A549 treated with ZK216348 at 1 μM for 4 hours (cell line): ENCODE measurements at places on chromosomes 6 and 20. TPM values are rescaled to one million over a fixed set of nuclear protein-coding genes. Genes with fewer than 3 reads are reported as not detected.

ESR1 gene
- not detected in 5 replicates for total RNA-seq

E2F1 gene
- 18.7 to 31.7 TPM (median 30.7 TPM) in 5 replicates for total RNA-seq

WFDC10B gene
- total RNA-seq, result not detected in 5 replicates

CLIC5 gene
- not detected in 5 replicates for total RNA-seq

RNF182 gene
- total RNA-seq, result 2.3 to 3.4 TPM (median 3.1 TPM) in 5 replicates

HSPA12B gene
- 0.35 to 0.65 TPM (median 0.45 TPM) in 5 replicates for total RNA-seq

IPCEF1 gene
- 0.03 TPM in 1 of 5 replicates, not detected in the others for total RNA-seq

NCOA3 gene
- total RNA-seq, result 39.2 to 63.5 TPM (median 50.0 TPM) in 5 replicates

FNDC11 gene
- 0.09 to 0.42 TPM (median 0.22 TPM) in 4 of 5 replicates, not detected in the other for total RNA-seq

C6orf163 gene
- total RNA-seq, result 0.12 to 0.44 TPM (median 0.15 TPM) in 3 of 5 replicates, not detected in the others

FAM50B gene
- 3.1 to 7.7 TPM (median 7.0 TPM) in 5 replicates for total RNA-seq

KCNQ5 gene
- 1.2 to 1.8 TPM (median 1.5 TPM) in 5 replicates for total RNA-seq

UBE2J1 gene
- 10.4 to 19.9 TPM (median 14.8 TPM) in 5 replicates for total RNA-seq

B3GAT2 gene
- 0.02 to 0.05 TPM in 2 of 5 replicates, not detected in the others for total RNA-seq

ADNP gene
- 38.9 to 50.5 TPM (median 44.7 TPM) in 5 replicates for total RNA-seq

C6orf15 gene
- total RNA-seq, result not detected in 5 replicates

PMEPA1 gene
- 159 to 471 TPM (median 396 TPM) in 5 replicates for total RNA-seq

MOCS1 gene
- 1.7 to 2.0 TPM (median 1.9 TPM) in 5 replicates for total RNA-seq

AFG1L gene
- total RNA-seq, result 1.5 to 3.0 TPM (median 1.7 TPM) in 5 replicates

ARMH2 gene
- not detected in 5 replicates for total RNA-seq

OOEP gene
- not detected in 5 replicates for total RNA-seq

C6orf118 gene
- 0.12 to 0.34 TPM (median 0.28 TPM) in 4 of 5 replicates, not detected in the other for total RNA-seq

NDUFAF4 gene
- total RNA-seq, result 32.1 to 61.8 TPM (median 43.7 TPM) in 5 replicates

CYP39A1 gene
- 0.08 to 0.13 TPM in 2 of 5 replicates, not detected in the others for total RNA-seq

SRF gene
- 10.8 to 20.2 TPM (median 17.8 TPM) in 5 replicates for total RNA-seq

RIPOR3 gene
- 0.06 to 0.08 TPM in 2 of 5 replicates, not detected in the others for total RNA-seq

IRF4 gene
- 0.15 to 2.0 TPM (median 0.40 TPM) in 5 replicates for total RNA-seq

MEA1 gene
- total RNA-seq, result 90.3 to 112 TPM (median 91.5 TPM) in 5 replicates

FKBP1C gene
- total RNA-seq, result 1.6 to 2.3 TPM (median 1.9 TPM) in 5 replicates

HLA-DMB gene
- 1.1 to 2.2 TPM (median 1.8 TPM) in 5 replicates for total RNA-seq

PPIL1 gene
- total RNA-seq, result 39.3 to 51.6 TPM (median 43.4 TPM) in 5 replicates

TBC1D7 gene
- total RNA-seq, result 27.4 to 35.8 TPM (median 31.6 TPM) in 5 replicates

SLC17A9 gene
- total RNA-seq, result 0.35 TPM in 1 of 5 replicates, not detected in the others

AVP gene
- not detected in 5 replicates for total RNA-seq

SDC4 gene
- 103 to 119 TPM (median 118 TPM) in 5 replicates for total RNA-seq

SNPH gene
- 2.4 to 5.1 TPM (median 4.4 TPM) in 5 replicates for total RNA-seq

SOX18 gene
- total RNA-seq, result 1.4 to 3.4 TPM (median 2.6 TPM) in 5 replicates

GMPR gene
- 2.2 to 3.8 TPM (median 3.3 TPM) in 5 replicates for total RNA-seq

GDAP1L1 gene
- not detected in 5 replicates for total RNA-seq

RRAGD gene
- total RNA-seq, result 2.9 to 5.6 TPM (median 3.7 TPM) in 5 replicates

TRMT11 gene
- 9.8 to 13.4 TPM (median 11.1 TPM) in 5 replicates for total RNA-seq

GLP1R gene
- total RNA-seq, result not detected in 5 replicates

RAET1L gene
- total RNA-seq, result 0.32 to 0.49 TPM (median 0.38 TPM) in 3 of 5 replicates, not detected in the others

OR2H1 gene
- total RNA-seq, result not detected in 5 replicates

OR2H2 gene
- total RNA-seq, result not detected in 5 replicates

B3GALT4 gene
- 0.47 to 1.1 TPM (median 0.66 TPM) in 5 replicates for total RNA-seq

SLC17A2 gene
- total RNA-seq, result not detected in 5 replicates

HUS1B gene
- 0.24 to 0.34 TPM (median 0.33 TPM) in 3 of 5 replicates, not detected in the others for total RNA-seq

CNR1 gene
- 0.63 to 1.4 TPM (median 0.78 TPM) in 5 replicates for total RNA-seq

AKAP12 gene
- total RNA-seq, result 123 to 215 TPM (median 187 TPM) in 5 replicates

SLC22A1 gene
- total RNA-seq, result 1.7 to 3.4 TPM (median 2.2 TPM) in 5 replicates

NR2E1 gene
- 0.09 TPM in 1 of 5 replicates, not detected in the others for total RNA-seq

PGC gene
- not detected in 5 replicates for total RNA-seq

NPBWR2 gene
- total RNA-seq, result not detected in 5 replicates

TRIM38 gene
- 1.5 to 2.1 TPM (median 1.7 TPM) in 5 replicates for total RNA-seq

ULBP2 gene
- total RNA-seq, result 3.3 to 4.3 TPM (median 3.9 TPM) in 5 replicates
